ENCODE measurements at places on chromosomes 12 and 14.

- peak; percentile 33 for DNase-seq
Observed at GRCh38 chr14:23321572-23322547, 603 bp downstream of the PABPN1 start.

GRCh38 chr14:63910583-63911363 is 58.0 kb downstream of the SYNE2 start:
- DNase-seq = no peak

GRCh38 chr12:56723889-56724700 is 1.0 kb downstream of the NACA start:
- no peak for DNase-seq

DNA sequence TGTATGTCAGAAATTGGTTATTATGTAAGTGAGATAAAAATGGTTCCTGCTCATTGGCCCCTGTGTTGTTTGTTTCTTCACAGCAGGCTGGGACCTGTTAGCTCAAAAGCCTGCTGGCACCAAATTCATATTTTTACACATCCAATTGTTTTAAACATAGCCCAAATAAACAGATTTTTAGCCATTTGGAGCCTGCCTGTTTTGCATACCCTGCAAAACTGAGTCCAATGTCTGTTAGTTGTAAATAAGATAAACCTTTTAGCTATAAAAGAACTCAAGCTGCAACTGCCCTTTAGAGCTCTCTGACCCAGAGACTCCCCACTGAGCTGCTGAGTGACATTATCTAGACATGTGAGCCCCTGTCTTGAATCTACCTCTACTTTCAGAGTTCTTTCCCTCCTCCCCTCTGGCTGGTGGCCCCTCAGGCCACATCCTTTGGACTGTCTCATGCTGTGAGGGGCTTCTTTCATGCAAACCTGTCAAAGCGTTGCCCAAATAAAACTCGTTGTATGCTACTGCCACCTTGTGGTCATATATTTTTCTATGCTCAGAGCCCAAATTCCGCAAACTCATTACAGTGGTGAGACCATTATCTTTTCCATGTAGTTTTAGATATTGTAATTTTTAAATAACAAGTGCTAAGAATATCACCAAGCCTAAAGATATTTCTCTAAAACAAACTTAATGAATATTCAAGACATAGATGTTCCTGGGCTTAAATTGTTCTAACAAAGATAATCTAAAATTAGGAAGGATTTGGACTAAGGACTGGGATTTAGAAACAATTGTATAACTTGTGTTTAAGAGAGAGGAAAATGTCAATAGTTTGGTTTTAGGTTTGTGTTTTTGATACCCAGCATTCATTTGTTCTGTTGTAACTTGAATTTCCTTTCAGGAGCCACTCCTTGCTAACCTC is 337.9 kb downstream of the AACS start:
- no peak for DNase-seq

DNA sequence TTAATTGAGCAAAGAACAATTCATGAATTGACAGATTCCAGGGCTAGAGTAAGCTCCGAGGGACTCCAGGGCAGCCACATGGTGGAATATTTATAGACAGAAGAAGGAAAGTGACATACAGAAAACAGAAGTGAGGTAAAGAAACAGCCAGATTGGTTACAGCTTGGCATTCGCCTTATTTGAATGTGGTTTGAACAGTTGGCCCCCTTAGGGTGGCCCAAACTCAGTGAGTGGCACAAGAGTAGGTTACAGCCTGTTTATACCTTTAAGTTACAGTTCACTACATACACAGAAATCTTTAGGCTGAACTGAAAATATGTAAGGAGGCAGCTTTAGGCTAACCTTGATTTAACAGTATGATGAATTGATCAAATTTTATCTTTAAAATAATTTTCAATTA is 174.5 kb upstream of the CNOT2 start:
- DNase-seq = no peak

GRCh38 chr12:54680374-54680773 is 32.2 kb upstream of the DCD start:
- DNase-seq = no peak

DNA sequence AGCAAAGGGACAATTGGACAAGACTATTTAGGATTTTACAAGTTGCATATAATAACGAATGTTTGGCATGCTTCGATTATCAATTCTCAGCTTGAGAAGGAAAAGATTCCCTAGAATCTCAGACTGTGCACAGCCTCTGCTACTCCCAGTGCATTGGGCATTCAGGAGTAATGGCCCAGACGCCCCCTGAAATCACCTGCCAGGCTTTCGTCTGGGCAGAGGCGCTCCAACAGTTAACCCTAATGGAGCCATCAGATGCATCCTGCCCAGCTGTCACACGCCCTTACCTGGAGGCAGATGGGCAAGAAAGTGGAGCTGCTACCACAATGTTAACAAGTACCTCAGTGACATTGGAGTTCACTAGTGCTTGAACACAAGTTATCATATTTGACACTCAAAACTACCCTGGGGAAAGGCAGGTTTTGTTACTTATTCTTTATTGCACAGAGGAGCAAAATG is 927 bp upstream of the LRP6 start:
- DNase-seq = no peak

- no peak for DNase-seq
Observed at GRCh38 chr14:104132981-104133380, 5.4 kb upstream of the KIF26A start.

Data from activated CD4-positive, alpha-beta T cell treated with anti-CD3 and anti-CD28 coated beads for 1 hour (primary cell).